ENCODE measurements at places on chromosomes 3 and 15.

- DNase-seq, result peak; percentile 63
Observed at GRCh38 chr3:151599103-151599672, 134.5 kb upstream of the AADACL2 start.

DNA sequence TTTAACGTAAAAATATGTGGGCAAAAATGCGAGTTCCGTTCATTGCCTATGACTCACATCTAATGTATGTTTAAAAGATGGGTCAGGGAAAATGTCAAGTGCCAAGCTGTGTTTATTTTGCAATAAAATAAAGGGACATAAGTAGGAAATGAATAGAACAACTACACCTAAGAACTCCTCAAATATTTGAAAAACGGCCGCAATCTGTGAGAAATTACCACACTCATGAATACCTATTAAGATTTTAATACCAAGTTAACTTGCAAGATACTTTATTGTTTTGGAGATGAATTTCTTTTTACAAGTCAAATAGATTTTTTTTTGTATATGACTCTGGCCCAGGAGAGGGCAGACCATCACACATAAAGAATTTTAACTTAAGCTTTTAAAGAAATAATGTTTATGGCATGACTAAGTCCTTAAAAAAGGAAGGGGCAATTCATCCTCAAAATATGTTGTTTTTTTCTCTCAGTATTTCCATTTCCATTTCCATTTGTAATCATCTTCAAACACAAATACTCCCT, 152.7 kb downstream of the SUCNR1 start:
- DNase-seq, result no peak

DNA sequence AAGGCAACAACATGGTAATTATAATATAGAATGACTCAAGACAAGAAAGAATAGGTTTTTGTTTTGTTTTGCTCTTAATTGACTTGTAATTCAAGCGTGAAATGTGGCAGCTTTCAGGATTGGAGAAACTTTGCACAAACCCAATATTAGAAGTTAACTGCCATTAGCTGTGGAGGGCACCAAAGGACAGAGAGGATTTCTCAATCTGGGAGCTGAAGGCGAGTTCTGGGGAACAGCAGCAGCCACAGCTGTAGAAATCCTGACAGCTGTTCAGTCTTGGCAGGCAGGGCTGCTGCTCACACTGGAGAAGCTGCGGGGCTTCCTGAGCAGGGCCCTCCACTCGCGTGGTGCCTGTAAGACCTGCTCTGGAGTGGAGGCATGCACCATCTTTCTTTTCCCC, 182.2 kb upstream of the IL12A start:
- DNase-seq, result no peak

DNA sequence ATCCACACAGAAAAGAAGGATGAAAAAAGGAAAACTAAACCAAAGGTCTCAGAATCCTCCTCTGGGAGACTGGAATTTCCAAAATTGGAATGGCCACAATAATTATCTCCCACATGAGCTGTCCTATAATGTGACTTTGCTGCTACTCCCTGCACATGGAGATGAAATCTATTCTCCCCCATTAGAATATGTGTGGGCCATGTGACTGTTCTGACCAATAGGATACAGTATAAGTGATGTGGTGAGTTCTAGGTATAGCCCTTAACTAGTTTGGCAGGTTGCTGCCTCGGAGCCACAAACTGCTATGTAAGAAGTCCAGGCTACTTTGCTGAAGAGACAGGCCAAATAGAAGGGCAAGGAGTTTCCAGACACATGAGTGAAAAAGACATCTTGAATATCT, 5.2 kb downstream of the TRIM59 start:
- DNase-seq, result peak; percentile 76

DNA sequence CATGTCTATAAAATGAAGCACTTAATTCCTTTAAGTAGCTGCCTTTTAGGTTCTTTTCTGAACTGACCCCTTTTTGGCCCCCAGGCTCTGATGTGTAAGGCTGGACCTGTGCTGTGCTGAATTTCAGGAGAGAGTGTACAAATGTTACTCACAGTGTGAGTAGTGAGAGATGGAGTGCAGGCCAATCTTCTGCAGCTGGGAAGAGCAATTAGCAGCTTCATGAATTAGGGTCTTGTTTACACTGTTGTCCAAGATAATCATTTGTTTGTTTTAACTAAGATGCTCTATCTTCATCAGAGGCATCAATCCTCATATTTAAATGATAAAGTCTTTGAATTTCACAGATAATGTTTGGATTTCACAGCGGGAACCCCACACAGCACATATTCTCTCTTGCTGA, 19.4 kb downstream of the ARPP21 start:
- DNase-seq, result no peak

- no peak for DNase-seq
Observed at GRCh38 chr3:188125076-188125475, 28.9 kb upstream of the LPP start.

GRCh38 chr3:173639098-173639497, 241.6 kb downstream of the NLGN1 start:
- no peak for DNase-seq

GRCh38 chr15:75213768-75214221, 12.1 kb downstream of the C15orf39 start:
- DNase-seq, result no peak

GRCh38 chr3:44885618-44886017, 11.2 kb downstream of the TGM4 start:
- DNase-seq, result peak; percentile 14

GRCh38 chr15:55240125-55240760, 43.5 kb upstream of the RSL24D1 start:
- no peak for DNase-seq

GRCh38 chr15:97745481-97746071, 214.9 kb upstream of the ARRDC4 start:
- peak; percentile 53 for DNase-seq

DNA sequence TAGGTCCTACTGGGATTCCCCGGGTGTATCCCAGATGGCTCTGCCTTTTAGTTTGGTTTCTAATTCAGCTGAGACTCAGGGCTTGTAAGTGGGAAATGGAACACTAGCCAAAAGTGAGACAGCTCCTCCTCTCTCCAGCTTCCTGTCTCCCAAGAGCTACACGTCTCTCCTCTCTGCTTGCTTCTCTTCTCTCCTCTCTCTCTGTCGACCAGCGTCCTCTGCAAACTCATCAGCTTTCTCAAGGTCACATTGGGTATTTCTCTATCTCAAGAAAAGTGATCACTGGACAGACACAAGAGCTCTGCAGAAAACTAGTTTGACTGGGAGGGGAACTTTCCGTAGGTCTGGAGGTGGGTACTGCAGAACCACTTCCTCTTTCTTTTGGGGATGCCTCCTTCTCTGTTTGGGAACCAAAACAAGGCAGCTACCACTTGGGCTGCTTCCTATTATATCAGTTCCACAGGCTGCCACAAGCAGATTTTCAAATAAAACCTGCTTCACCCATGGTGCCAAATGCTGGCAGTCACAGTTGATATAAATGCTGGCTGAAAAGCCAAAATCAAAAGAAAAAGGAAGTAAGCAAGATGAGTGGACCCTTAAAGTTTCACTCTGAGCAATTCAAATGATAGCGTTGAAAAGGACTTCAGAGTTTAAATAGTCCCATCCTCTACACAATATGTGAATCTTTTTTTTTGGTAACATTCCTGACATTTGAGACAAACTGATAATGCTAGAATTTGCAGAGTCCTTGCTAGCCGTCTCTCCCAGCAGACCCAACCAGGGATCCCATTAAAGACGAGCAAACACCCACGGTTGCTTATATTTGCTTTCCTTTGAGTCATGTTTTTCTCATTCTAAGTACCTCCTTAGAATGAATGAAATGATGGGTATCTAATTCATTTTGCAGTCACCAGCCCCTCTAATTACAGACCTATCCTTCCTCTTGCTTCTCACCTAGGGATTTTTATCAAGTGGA, 7.2 kb upstream of the DYNC1LI1 start:
- DNase-seq, result no peak

- DNase-seq, result no peak
Observed at GRCh38 chr3:143122089-143122430, 2.5 kb downstream of the CHST2 start.

GRCh38 chr3:127145266-127145665, 47.7 kb upstream of the PRR23E start:
- no peak for DNase-seq

DNA sequence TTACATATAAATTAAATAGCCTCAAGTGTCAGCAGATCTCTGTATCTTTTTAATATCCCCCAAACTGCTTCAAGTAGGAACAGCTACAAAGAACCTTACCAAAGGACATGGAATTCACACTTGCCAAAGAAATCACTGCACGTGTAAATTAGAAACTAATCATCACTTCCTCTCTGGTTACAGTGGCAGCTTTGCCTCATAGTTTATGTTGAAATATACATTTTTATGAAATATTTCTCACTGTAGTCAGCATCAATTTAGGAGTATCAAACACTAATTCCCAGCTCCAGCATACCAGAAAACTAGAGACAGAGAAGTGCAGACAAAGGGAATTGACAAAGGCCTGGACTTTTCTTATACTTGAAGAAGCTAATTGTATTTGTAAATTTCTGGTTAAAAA, 260.9 kb downstream of the TIGIT start:
- DNase-seq, result no peak

- DNase-seq, result no peak
Observed at GRCh38 chr15:32763295-32763694, 45.5 kb downstream of the GREM1 start.

- no peak for DNase-seq
Observed at GRCh38 chr3:29291982-29292363, 11.1 kb downstream of the RBMS3 start.

DNA sequence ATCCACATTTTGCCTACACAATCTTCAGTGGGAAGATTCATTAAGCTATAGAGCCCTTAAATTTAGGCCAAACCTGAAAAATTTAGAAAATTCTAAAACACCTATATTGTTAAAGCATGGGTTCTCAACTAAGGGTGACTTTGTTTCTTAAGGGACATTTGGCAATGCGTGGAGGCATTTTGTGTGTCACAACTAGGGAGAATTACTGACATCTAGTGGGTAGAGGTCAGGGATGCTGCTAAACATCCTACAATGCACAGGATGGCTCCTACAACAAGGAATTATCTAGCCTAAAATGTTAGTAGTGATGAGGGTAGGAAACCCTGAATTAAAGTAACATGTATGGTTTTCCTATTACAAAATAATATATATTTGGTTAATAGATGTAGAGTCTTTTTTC, 55.8 kb downstream of the TBC1D5 start:
- DNase-seq, result no peak

DNA sequence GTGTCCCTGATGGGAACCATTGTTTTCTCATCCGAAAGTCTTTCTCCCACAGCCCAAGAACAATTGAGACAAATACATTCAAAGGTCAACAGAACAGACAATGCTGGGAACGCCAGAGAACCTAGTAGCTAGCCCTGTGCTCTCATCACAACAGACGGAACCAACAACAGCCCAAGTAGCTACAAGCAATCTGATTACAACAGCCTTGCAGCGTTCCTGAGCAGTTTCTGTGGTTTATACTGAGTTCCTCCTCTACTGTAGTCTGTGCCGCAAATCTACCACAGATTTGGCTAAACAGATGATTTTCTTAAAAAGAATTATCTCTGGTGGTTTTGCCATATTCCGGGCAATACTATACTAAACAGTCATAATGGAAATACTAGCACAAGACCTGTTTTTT, 435.6 kb downstream of the MECOM start:
- no peak for DNase-seq

DNA sequence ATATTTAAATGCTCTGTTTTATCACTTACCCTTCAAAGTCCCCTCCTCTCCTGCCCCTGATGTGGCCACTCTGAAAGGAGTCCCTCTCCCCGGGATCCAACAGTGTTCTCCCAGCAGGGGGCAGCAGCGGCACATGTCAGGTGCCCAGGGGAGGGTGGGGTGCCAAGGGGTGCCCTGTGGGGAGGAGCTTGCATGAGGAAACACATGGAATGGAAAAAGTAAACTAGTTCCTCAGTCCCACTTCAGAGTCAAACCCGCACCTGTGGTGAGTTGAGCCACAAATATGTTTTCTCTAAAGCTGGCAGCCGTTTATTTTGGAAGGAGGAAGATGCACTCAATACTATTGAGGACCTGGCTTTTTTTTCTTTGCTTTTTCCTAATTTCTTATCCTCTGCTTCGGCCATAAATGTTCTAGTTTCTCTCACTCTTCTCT, 30.1 kb upstream of the NRROS start:
- DNase-seq, result peak; percentile 95

DNA sequence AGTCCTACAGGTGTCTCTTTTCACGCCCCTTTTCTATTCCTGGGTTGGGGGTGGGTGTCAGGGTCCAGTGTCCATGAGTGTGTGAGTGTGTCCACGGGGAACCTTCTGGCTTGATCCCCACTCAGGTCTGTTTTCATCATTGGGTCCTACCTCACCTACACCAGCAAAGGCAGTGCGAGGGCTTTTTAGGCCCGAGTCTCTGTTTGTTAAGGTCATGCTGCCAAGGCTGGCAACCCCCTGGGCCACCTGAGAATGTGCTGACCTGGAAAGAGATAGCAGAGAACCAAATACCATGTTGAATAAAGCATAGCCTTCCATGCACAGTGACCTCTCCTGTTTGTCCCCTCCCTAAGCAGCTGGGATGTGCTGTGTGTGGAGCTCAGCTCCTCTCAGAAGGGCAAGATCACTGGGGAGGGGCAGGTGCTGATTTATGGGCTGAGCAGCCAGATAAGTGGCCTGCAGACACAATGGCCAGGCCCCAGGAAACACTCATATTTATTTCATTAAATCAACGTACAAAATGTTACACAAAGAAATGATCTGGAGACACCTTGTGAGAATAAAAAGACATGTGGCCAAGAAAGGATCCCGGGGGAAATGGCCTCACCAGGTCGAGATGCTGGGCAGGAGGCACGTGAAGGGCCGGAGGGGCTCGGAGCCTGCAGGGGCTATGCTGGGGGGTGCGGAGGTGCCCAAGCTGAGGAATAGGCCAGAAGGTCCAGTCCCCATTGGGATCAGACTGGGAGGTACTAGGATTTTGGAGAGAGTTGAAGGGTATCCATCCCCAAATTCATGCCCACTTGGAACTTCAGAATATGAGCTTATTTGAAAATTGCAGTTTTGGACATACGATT, 36.1 kb downstream of the RAB6B start:
- DNase-seq, result peak; percentile 35

DNA sequence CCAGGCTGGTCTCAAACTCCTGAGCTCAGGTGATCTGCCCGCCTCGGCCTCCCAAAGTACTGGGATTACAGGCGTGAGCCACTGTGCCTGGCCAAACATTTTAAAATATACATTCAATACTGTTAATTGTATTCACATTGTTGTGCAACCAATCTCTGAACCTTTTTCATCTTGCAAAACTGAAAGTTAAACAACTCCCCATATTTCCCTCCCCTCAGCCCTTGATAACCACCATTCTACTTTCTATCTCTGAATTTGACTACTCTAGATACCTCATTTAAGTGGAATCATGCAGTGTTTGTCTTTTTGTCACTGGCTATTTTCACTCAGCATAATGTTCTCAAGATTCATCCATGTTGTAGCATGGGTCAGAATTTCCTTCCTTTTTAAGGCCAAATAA, 30.0 kb downstream of the HMCES start:
- no peak for DNase-seq

Measured in K562 (cell line).